Activated effector memory CD4-positive, alpha-beta T cell treated with Interleukin-2 at 50 U/mL for 16 hours (primary cell): ENCODE measurements at places on chromosomes 11 and 22.

DNA sequence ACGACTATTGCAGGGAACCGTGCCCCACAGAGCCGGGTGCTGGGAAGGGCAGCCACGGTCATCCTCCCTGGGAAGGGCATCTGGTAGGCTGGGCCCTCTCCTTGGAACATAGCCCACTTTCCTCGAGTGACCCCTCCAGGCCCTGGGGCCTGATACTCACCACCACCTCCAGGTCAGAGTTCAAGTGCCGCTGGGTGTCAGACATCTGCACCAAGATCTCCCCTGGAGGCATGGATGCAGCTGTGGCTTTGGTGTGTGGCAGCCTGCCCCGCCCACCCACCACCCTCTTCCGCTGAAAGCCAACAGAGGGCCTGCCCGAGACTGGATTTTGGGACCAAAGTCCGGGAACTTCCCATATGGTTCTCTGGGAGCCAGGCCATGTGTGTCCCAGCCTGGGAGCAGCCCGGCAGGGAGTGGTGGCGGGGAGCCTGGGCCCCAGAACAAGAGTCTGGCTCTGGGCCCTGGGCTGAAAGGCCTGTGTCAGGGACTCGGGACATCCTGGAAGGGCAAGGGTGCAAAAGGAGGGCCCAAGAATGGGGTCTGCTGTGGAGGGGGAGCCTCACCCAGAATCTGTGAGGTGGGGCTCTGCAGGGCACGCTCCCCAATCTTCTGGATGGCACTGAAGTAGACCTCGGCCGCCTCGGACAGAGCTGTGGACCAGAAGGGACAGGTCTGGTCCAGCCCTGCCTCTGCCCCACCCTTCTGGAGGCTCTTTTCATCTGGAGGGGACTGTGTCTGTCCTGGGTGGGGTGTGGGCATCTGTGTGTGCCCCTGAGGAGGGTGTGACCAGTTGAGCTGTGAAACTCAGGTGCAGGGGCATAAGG, 2.6 kb downstream of the BAIAP2L2 start:
- no peak for DNase-seq

GRCh38 chr11:116300232-116300631, 472.6 kb downstream of the BUD13 start:
- DNase-seq, result no peak

- no peak for DNase-seq
Measured at GRCh38 chr11:59894616-59895015, 16.0 kb downstream of the OOSP3 start.

GRCh38 chr11:47244448-47245350, 3.9 kb downstream of the ACP2 start:
- no peak for DNase-seq

- no peak for DNase-seq
Measured at GRCh38 chr22:22060200-22061084, 77.9 kb upstream of the TOP3B start.

DNA sequence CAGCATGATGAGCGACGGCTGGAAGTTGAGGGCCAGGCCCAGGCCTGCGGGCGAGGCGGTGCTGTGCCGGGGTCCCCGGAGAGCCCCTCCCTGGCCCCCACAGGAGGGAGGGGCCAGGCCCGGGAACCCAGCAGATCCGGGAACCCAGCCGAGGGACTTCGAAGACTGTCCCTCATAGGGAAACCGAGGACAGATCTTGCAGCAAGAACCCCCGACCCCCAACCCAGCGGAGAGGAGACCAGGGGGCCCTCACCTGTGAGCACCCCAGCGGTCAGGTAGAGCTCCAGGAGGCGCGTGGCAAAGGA, 2.4 kb downstream of the SLC16A8 start:
- no peak for DNase-seq

DNA sequence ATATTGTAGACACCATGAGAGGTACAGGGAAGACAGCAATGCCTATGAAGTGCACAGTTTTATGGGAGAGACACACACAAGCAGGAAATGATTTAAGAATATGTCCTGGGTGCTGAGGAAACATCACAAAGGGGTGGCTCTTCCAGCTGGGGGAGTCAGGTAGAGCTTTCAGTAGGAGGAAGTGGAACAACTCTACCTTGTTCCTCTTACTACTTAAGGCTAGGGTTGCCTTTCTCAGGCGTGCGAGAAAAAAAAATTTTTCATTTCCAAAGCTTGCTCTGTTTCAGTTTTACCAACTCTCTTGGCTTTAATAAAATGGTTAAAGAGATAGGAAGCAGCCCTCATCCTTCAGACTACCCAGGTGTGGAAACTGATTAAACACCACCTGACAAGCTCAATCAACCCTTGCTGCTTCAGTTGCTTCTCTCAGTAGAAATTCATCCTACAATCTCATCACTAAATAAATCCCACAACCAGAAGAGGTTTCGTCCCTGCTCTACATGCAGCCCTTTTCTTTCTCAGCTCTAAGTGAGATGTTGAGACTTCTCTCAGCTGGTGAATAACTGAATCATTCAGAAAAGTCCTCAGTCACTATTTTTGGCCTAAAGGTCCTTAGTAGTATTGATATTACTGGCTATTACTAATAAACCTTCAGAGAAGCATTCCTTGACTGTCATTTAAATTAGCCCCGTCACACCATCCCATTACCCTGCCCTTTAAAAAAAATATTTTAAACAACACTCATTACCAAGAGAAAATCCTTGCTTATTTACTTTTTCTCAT, 5.9 kb downstream of the ABTB2 start:
- DNase-seq, result no peak

- DNase-seq, result no peak
Measured at GRCh38 chr11:68546555-68546954, 86.0 kb downstream of the PPP6R3 start.

DNA sequence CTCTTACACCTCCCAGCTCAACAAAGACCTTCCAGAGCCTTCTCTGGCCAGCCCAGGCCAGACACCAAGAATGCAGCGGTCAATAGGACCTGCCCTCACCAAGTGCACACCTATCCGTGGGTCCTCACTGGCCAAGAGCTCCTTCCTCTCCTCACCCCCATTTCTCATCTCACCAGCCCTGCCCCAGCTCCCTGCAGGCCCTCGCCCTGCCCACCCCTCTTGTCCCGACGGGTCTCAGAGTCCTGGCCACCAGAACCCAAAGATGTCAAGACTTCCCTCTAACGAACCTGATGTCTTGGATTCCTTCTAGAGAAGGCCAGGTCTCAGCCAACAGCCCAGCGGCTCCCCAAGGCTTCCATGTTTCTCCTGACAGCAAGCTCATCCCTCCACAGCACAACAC, 43.6 kb downstream of the IGF2 start:
- no peak for DNase-seq

- DNase-seq, result no peak
Measured at GRCh38 chr11:116111546-116111945, 607.3 kb upstream of the CADM1 start.

- no peak for DNase-seq
Measured at GRCh38 chr22:30921108-30921507, 47.5 kb downstream of the MORC2 start.

- no peak for DNase-seq
Measured at GRCh38 chr22:34004058-34004457, 83.8 kb upstream of the LARGE1 start.

DNA sequence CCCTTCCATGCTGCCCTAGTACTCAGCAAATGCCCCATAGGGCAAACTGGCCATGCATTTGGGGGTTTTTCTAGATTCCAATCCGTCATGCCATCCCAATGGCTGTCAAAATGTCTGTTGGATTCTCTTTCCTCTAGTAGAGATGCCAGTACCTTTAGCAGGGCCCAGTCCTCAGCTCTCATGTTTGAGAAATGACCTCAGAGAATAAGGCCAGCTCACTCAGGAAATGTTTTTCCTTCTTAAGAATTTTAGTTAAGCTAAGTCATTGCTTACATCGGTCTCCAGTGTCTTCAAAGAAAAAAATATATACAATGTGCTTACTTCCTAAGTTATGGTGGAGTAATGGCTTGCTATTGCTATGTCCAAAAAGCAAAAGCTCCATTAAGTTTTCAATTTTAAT, 14.1 kb upstream of the ALKBH3 start:
- no peak for DNase-seq
